Left ventricle myocardium inferior (tissue), 1 donor: ENCODE measurements at places on chromosomes 7 and 10.

- H3K36me3 ChIP-seq = no peaks in the 10 kb centered on the region
- no peaks in the 10 kb centered on the region for H3K4me1 ChIP-seq
- no peak for DNase-seq
These were observed 50.8 kb upstream of the FRMD4A start for GRCh38 chr10:14381475-14381874.

- H3K36me3 ChIP-seq = no peaks in the 10 kb centered on the region
- no peaks in the 10 kb centered on the region for H3K4me1 ChIP-seq
- H3K27ac ChIP-seq = no peak overlapping the region
- H3K4me3 ChIP-seq = no peak overlapping the region
- no peak for DNase-seq
These were observed 190.4 kb downstream of the MGMT start for GRCh38 chr10:129657297-129658017.

DNA sequence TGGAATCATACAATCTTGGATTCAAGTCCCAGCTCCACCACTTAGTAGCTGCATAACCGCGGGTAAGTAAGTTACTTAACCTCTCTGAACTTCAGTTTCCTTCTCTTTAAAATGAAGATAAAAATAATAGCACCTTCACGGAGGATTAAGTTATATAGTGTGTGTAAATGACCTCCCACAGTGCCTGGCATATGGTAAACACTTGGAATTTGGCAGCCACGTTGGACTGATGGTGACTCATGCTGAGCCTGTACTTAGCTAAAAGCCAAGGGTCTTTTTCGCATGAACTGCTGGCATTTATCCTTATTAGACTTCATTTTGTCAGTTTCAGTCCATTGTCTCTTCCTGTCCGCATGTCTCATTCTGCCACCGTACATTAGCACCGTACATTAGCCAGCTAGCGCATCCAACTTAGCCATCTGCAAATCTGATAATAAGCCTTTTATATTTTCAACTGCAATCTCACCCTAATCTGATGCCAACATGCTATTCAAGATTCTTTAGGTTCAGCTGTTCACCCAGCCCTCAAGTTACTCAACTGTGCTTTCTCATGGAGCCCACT is 11.2 kb downstream of the SLC13A4 start:
- no peak overlapping the region for H3K4me3 ChIP-seq
- no peak overlapping the region for H3K27ac ChIP-seq

DNA sequence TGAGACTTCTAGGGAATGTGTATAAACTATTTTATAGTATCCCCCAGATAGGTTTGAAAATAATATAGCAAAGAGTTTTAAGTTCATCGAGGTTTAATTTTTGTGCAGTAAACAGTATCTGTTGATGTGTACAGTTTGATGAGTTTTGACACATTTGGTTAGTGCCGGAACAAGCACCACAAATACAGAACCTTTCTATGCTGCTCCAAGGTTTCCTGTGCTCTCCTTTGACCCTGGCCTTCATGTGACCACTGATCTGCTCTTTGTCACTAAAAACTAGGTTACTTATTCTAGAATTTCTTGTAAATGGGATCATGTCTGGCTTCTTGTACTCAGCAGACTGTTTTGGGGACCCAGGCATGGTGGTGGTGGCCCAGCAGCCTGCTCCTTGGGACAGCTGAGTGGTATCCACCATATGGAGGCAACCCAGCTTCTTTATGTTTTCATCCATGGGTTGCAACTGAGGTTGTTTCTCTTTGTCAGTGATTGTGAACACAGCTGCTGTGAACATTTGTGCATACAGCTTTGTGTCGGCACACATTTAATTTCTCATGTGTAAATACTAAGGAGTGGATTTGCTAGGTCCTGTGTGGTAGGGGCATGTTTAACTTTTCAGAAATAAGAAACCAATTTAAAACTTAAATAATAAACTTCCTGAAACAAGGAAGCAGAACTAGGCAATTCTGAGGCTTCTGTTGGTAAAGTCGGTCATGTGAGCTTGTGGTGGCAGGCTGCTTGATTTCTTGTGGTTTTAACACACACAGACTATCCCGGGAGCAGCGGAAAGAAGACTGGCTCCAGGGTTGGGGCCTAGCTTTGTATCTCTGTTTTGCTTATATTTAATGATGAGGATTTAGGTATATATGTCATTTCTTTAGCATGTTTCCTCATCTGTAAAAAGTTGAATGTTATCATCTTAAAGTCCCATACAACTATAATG is 219.4 kb downstream of the ABCA13 start:
- no peak overlapping the region for H3K27ac ChIP-seq
- H3K4me3 ChIP-seq = no peak overlapping the region
- H3K4me1 ChIP-seq = no peaks in the 10 kb centered on the region
- no peaks in the 10 kb centered on the region for H3K27me3 ChIP-seq
- no peak for DNase-seq
- H3K36me3 ChIP-seq = no peaks in the 10 kb centered on the region

GRCh38 chr10:91197127-91197526 is 23.3 kb upstream of the PCGF5 start:
- H3K27ac ChIP-seq = peak overlapping the region; percentile 9
- no peak overlapping the region for H3K4me3 ChIP-seq
- H3K27me3 ChIP-seq = no peaks in the 10 kb centered on the region
- peak; percentile 34 for DNase-seq

DNA sequence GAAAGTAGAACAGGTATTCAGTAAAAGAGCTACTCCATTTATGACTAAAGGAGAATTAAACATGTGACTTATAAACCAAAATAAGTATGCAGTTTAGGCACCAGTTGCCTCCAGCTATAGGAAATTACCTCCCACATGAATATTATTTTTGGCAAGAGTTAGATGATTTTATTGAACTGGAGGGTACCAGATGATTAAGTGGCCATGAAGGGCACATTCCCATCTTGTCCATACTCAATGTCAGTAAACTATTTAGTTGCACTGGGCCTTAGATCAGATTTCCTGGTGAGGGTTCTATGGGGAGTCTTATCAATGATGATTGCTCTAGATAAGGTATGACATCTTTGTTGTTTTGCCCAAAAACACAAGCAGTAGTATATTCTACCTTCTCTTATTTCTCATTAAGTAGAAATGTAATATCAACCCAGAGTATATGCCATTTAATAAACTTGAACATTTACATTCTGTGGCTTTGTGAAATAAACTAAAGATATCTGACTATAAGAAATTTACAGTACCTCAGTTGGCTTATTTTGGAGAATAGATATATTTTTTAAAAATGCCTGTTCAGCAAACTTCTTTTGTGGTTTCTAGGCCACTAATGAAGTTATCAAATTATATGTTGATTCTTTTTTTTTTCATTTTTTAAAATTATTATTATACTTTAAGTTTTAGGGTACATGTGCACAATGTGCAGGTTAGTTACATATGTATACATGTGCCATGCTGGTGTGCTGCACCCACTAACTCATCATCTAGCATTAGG is 145.3 kb downstream of the SEMA3A start:
- H3K27me3 ChIP-seq = no peaks in the 10 kb centered on the region
- H3K4me1 ChIP-seq = no peaks in the 10 kb centered on the region
- no peak overlapping the region for H3K4me3 ChIP-seq
- DNase-seq = no peak

DNA sequence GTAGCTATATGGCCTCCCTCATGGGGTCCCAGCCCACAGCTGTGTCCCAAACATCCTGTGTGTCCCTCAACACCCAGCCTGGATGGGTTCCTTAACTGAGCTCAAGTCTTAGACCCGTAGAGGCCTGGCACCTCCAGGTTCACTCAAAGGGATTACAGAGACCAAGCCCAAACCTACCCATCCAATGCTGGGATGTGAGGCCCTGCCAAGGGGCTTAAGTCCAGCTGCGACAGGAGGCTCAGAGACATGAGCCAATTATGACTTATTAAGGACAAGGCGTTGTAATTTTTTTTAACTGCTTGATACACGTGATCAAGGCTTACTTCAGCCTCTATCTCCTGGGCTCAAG is 105.6 kb upstream of the RET start:
- no peak overlapping the region for H3K27ac ChIP-seq
- peaks cover 40% of the 10 kb centered on the region for H3K27me3 ChIP-seq
- H3K4me1 ChIP-seq = no peaks in the 10 kb centered on the region
- H3K4me3 ChIP-seq = no peak overlapping the region

- H3K4me3 ChIP-seq = no peak overlapping the region
- peaks cover 56% of the 10 kb centered on the region for H3K36me3 ChIP-seq
- H3K27ac ChIP-seq = no peak overlapping the region
These were observed 108.2 kb downstream of the ANKRD61 start for GRCh38 chr7:6139189-6139996.

- DNase-seq = no peak
- peaks cover 20% of the 10 kb centered on the region for H3K4me1 ChIP-seq
- H3K27ac ChIP-seq = no peak overlapping the region
- no peak overlapping the region for H3K4me3 ChIP-seq
- no peaks in the 10 kb centered on the region for H3K36me3 ChIP-seq
These were observed 99.5 kb downstream of the CAMK1D start for GRCh38 chr10:12448729-12449391.

DNA sequence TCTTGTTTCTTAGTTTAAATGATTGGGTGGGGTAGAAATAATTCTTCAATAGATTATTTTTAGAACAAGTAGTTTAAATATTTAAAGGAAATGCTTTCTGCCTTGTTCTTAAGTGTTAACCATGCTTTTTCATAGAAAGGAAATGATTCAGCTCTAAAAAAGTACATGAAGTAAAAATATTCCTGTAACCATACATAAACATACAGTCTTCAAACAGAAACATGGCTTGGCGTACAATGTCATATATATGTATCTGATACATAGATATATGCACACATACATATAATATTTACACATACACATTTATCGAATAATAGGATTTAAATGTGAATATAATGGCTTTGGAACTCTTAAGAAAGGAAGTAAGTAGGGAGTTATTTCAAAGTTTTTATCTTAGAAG is 84.4 kb downstream of the RUNDC3B start:
- no peak for DNase-seq
- no peaks in the 10 kb centered on the region for H3K4me1 ChIP-seq
- H3K27me3 ChIP-seq = no peaks in the 10 kb centered on the region
- H3K4me3 ChIP-seq = peak overlapping the region; percentile 45

DNA sequence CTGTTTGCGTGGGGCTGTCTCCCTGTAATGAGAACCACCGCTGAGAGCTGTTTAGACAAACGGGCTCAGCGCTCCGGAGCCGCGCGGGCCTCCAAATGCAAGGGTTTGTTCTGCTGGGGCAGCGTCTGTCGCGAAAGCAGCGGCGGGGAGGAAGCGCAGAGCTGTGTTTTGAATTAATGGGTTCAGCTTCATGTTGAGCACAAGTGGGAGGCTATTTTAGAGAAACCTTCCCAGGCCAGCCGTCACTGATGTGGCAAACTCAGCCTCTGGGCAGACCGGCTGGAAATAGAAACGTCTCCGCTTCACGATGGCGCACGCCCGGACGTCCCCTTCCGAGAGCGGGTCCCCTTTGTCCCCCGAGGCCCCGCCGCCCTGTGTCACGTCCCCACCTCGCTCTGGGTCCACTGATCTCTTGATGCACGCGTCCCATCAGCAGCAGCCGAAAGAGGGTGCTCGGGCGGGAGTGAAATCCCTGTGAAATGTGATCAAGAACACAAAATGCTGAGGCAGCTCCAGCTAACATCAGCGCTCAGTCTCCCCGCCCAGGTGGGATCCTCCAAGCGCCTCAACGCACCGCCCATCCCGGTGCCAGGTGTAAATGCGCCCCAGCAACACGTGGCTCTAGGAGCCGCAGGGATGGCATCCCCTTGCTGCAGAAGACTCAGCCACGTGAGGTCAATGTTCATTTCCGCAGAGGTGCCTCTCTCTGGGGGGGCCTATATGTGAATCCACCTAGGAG is 44.9 kb downstream of the BAMBI start:
- H3K4me3 ChIP-seq = peak overlapping the region; percentile 65
- H3K27ac ChIP-seq = peak overlapping the region; percentile 45
- H3K36me3 ChIP-seq = no peaks in the 10 kb centered on the region

GRCh38 chr7:65216469-65216868 is 157.2 kb upstream of the ZNF92 start:
- H3K36me3 ChIP-seq = no peaks in the 10 kb centered on the region
- H3K27me3 ChIP-seq = no peaks in the 10 kb centered on the region
- no peaks in the 10 kb centered on the region for H3K4me1 ChIP-seq
- no peak overlapping the region for H3K4me3 ChIP-seq

DNA sequence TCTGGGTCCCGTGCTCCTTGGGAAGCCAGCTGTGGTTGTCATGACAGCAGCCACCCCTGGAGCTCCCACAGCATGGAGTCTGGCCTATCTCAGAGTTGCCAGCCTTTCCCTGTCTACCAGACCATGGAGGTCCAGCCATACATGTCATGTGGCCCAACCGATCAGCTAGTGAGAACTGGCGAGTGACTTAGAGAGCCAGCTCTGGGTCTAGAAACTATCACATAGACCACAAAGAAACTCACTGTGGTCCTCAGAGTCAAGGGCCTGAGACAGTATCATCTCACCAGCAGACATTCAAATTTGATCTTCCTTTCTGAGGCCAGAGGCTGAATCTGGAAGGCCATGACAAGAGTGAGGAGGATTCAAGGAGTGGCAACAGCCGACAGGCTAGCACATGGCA is 223.3 kb upstream of the GPR26 start:
- no peaks in the 10 kb centered on the region for H3K4me1 ChIP-seq
- DNase-seq = no peak
- H3K36me3 ChIP-seq = no peaks in the 10 kb centered on the region
- no peak overlapping the region for H3K27ac ChIP-seq
- H3K27me3 ChIP-seq = peaks cover 29% of the 10 kb centered on the region

- DNase-seq = no peak
- H3K36me3 ChIP-seq = no peaks in the 10 kb centered on the region
- H3K27ac ChIP-seq = no peak overlapping the region
- peaks cover 56% of the 10 kb centered on the region for H3K27me3 ChIP-seq
- no peaks in the 10 kb centered on the region for H3K4me1 ChIP-seq
- H3K4me3 ChIP-seq = no peak overlapping the region
These were observed 17.2 kb downstream of the RET start for GRCh38 chr10:43094085-43094484.

GRCh38 chr10:32489901-32490300 is 44.0 kb downstream of the CCDC7 start:
- H3K4me1 ChIP-seq = no peaks in the 10 kb centered on the region
- no peak overlapping the region for H3K4me3 ChIP-seq

GRCh38 chr10:79605308-79605707 is 5.4 kb upstream of the SFTPA1 start:
- H3K36me3 ChIP-seq = no peaks in the 10 kb centered on the region
- H3K4me1 ChIP-seq = no peaks in the 10 kb centered on the region
- H3K27me3 ChIP-seq = peaks cover 16% of the 10 kb centered on the region
- H3K27ac ChIP-seq = no peak overlapping the region

GRCh38 chr10:87829986-87830729 is 12.1 kb upstream of the ATAD1 start:
- H3K27me3 ChIP-seq = no peaks in the 10 kb centered on the region
- peaks cover 10% of the 10 kb centered on the region for H3K4me1 ChIP-seq
- no peak overlapping the region for H3K27ac ChIP-seq
- H3K36me3 ChIP-seq = no peaks in the 10 kb centered on the region
